ENCODE measurements at places on chromosomes 6 and 20.

GRCh38 chr20:44460795-44461141 is 14.9 kb upstream of the TTPAL start:
- DNase-seq, result peak; percentile 16

- DNase-seq, result peak; percentile 64
Measured at GRCh38 chr6:42104095-42104803, 38.2 kb downstream of the C6orf132 start.

DNA sequence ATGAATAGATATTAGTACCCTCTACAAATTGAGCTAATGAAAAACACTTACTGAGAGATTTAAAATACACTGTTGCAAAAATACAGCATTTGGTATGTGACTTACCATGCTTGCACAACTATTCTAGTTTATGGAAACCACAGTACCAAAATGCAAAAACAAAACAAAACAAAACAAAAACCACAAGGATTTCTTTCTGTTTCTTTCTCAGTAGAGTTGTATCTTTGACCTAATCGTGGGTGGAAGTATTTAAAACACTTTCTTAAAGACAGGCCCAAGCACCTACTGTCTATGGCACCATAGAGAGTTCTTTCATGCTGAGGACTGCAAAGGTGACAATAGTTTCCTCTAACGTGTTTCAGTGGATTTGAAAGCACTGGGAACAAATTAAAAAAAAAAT is 95.3 kb upstream of the C6orf118 start:
- no peak for DNase-seq

- DNase-seq, result no peak
Measured at GRCh38 chr6:131681585-131681984, 19.6 kb downstream of the OR2A4 start.

DNA sequence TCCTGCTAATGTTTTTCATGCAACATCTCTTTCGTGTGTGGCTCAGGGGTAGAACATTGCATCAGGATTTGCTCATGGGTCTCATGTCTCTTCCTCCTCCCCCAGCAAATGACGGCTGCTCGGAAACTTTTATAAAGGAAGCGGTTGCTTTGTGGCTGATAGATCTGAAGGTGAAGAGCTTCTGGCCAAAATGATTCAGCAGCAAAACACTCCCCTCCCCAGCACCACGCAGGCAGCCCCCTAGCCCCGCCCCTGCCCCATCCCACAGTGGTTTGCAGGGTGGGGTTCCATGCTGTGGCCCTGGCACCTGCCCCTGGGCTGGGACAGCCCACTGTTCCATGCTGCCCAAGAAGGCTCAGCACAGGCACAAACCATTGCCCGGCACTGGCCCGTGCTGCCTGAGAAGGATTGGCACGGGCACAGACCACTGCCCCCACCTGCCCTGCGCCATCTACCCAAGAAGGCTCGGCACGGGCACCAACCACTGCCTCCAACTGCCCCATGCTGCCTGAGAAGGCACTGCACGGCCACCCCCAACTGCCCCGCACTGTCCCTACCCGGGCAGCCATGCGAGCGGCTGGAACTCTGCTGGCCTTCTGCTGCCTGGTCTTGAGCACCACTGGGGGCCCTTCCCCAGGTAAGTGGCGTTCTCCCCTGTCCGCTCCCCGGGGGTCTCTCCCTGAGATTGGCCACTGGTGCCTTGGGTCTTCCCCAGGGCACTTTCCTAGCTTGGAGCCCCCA is at the start of gene CST7:
Gene CST7 (plus strand): TSS at position 331 of the 741 bp plus-strand sequence. CDS start 237 bp downstream, at position 568.
- no peak for DNase-seq

GRCh38 chr6:92125681-92126080 is 1293.7 kb downstream of the EPHA7 start:
- no peak for DNase-seq

DNA sequence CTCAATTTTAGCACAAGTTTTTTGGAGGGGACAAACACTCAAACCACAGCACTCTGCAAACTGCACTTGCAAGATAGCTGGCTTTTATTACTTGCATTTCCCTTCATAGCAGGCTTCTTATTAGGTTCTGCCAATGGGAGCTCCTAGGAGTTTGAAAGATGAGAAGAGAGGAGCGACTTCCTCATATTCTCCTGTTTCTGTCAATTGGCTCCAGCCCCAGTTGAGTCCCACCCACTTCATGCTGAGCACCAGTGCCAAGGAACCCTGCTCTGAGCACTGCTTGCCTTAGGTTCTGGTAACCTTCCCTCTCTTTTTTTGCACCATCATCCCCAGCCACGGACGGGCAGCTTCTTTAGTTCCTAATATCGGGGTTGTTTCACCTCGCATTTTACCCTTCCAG is 67.9 kb downstream of the PSMB1 start:
- no peak for DNase-seq

GRCh38 chr6:101429270-101429669 is 35.8 kb downstream of the GRIK2 start:
- DNase-seq, result no peak

DNA sequence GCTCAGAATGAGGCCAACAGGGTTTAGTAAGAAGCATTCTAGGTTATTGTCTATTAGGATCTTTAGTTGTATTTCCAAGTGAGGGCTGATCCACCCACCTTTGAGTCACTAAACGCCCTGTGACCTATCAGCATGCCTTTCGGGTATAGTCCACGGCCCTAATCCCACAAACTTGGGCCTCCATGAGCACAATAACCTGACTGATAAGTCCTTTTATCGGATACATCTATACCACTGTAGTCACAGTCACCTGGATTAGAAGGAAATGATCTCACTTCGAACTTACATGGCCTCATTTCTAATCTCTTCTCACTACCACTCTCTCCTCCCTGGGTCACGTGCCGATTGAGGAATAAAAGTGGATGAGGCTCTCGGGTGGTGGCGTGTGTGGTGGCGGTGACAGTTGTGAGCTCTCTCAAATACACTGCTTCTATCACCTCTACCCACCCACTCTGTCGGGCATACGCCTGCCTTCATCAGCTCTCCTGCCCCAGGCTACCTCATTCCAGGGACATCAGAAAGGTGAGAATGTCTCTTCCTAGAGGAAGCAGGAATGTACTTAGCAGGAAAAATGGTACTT is 65.2 kb downstream of the TRAM2 start:
- DNase-seq, result peak; percentile 51

- DNase-seq, result no peak
Measured at GRCh38 chr6:9978480-9978879, 436.4 kb downstream of the TFAP2A start.

DNA sequence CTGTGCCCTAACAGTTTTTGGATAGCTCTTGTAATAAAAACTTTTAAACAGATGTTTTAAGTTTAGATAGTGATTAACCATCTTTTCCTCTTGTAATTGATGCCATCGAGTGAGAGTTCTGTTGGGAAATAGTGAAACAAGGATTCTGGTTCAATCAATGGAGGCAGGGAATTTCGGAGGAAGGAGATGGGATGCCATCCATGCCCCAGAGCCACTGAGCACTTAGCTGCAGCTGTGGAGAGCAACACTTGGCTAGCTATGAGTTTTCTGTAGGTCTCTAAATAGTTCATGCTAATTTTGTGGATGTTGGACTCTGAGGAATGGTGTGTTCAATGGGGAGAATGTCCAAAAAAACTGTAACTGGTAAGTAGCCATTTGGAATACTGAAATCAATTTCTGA is 16.7 kb downstream of the CBFA2T2 start:
- DNase-seq, result no peak

DNA sequence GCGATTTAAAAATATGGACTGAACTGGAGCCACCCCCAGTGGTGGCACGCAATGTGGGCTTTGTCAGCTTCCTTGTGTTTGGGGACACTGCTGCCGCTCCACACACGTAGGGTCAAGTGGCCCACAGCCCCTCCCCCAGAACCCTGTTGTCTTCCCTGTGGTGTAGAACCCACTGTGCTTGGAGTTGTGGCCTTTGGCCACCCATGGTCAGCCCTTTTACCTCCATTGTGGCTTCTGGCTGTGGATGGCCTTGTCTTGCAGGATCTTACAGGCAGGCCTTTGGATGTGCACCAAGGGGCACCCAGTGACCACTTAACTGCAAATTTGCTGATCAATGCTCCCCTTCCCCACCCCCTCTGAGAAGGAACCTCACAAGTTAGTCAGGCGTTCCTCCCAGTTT is 2.0 kb upstream of the LEMD2 start:
- DNase-seq, result no peak

DNA sequence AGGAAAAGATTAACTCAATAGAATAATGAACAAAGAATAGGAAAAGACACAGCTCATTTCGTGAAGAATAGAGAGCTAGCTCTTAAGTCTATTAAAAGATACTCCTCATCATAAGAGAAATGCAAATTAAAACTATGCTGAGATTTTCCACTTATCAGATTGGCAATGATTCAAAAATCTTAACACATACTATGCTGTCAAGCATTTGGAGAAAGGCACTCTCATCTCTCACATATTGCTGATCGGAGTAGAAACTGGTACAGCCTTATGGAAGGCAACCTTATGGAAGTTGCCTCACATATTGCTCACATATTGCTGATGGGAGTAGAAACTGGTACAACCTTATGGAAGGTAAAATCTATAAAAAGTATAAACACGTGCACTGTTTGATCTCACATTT is 21.4 kb upstream of the PLAGL1 start:
- DNase-seq, result no peak

DNA sequence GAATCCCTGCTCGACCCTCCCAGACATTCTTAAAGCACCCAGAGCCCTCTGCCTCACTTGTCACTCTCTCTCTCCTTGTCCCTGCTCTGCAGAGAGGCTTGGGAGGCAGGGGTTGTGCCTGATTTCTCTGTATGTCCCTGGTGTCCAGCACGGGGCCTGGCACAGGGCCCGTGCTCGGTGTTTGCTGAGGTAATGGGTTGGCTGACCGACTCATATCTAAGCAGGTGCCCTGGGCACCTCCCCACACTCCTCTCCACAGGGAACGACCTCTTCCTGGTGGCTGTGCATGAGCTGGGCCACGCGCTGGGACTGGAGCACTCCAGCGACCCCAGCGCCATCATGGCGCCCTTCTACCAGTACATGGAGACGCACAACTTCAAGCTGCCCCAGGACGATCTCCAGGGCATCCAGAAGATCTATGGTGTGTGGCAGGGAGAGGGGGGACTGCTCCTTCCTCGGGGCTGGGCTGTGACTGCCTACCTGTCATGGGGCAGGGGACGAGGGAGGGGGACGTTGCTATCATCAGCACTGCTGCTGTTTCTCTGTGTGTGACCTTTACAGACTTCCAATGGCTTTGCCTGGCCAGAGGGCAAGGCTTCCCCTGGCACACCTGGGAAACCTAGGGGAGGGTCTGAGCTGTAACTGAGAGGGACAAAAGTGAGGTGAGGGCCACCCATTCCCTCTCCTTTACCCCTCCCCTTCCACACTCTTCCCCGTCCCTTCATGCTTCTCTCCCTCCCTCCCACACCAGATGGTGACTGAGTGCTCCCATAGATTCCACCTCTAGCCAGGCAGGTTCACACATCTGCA is 14.2 kb downstream of the MMP24OS start:
- no peak for DNase-seq

DNA sequence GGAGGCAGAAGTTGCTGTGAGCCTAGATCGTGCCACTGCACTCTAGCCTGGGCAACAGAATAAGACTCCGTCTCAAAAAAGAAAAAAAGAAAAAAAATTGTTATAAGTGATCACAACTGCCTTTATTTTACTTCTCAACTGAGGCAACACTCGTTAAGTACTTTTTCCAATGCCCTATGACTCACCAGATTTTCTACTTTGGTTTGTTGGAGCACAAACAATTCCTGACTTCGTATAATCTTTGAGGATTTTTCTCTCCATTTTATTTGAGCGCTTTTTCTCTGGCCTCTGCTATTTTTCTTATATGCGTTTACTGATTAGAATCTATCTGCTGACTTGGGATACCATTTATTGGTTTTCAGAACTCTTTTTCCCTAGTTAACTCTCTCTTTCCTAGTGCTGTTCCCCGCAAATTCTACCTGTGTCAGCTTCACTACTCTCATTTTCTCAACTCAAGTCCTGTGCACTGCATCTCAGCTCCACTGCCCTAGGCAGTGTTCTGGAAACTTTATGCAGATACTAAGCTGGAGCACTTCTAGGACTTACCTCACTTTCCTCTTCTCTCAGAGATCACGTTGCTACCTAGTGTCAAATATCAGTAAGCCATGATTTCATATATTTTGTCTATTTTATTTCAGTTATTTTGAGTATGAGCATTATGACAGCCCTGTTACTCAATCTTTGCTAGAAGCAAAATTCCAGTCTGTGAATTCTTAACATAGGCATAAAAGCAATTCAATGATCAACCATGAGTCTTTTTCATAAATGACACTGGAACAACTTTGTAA is 1120.1 kb upstream of the CITED2 start:
- no peak for DNase-seq

GRCh38 chr6:41840326-41840725 is 52.8 kb downstream of the TOMM6 start:
- no peak for DNase-seq

- peak; percentile 51 for DNase-seq
Measured at GRCh38 chr20:59055302-59055701, 12.7 kb upstream of the PRELID3B start.

- DNase-seq, result peak; percentile 85
Measured at GRCh38 chr6:34370361-34370760, 22.1 kb downstream of the NUDT3 start.

- DNase-seq, result peak; percentile 69
Measured at GRCh38 chr20:43843096-43843964, 71.3 kb upstream of the TOX2 start.

DNA sequence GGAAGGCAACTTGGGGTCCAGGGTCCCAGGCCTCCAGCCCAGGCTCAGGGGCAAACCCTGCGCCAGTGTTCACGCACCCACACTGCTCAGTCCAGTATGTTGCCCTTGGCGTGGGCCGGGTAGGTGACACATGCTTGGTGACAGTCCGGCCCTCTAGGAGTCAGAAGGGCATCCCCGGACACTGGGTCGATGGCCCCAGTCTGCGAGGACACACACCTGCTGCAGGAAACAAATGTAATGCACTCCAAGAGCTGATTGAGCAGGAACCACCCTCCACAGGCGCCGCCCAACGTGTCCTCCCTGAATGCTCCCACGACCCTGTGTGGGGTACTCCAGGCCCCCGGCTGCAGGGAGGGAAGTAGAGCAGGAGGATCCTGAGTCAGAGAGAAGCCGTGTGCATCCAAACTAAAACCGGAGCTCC is 160.7 kb downstream of the DLL1 start:
- no peak for DNase-seq

DNA sequence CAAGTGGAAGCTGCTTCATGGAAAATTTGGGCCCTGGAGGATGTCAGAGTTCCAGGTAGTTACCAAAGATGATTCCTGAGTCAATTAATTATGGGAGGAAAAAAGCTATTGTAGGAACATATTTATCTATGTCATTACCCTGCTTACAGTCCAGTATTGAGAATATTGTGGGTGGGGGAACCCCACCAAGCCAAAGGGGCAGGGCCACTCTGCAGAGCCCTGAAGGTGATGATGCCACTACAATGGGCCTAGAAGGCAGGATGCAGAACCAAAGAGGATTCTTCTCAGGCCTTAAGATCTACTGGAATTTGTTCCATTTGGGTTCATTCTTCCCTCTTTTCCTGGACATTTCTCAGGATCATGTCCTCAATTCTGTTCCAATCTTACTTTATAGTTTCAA is 375.2 kb upstream of the MARCKS start:
- DNase-seq, result no peak
